AG09309 (cell line): ENCODE measurements at places on chromosomes 12 and 14.

DNA sequence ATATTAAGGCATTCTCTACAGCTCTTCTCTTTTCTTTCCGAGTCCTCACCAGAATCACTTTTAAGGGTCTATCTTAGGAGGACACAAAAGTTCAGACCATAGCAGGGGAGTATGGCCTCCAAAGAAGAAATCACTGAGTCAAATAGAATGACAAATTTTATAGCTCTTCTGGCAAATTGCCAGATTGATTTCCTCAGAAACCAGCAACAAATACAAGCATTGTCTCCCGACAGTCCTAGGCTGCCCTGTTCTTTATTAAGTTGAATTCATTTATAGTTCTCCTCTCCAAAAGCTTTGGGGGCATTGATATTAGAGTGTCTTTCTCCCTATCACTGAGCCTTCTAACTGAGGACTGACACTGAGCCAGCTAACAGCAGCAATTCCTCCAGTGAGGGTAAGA is 156.4 kb upstream of the FRMD6 start:
- DNase-seq = no peak

DNA sequence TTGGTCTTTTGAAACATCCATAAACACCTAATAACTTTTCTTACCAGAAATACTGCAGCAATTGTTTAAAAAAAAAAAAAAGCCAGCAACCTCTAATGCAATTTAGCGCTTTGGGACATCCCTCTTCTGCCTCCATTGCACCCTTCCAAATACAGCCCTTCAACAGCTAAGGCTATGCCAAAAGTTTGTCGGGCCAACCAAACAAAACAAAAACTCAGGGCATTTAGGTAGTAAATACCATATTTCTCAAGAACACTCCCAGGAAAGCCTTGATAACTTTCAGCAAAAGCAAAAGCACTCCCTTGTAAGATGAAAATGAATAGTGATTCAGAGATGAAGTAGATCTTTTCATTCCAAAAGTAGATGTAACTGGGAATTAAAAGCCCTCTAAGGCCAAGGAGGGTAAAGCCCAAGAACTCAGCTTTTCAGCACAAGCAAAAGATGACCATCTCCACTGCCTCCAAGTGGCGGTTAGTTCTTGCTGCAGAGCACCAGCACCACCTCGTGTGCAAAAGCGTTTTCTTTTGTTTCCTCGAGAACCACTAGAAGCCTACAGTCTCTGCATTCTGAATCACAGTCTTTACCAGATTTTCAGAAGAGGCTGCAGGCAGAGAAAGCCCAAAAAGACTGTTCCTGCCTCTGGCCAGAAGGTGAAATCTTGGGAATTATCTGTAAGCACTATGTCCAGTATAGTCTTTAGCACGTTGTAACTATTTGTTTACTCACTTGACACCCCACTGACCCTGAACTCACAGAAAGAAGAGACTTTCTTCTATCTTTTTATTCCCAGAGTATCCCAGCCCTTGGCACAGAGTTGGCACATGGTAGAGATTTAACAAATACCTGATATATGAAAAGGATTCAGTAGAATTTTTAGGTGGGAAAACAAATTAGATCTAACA is 53.1 kb downstream of the SIX6 start:
- peak; percentile 61 for DNase-seq

- no peak for DNase-seq
Observed at GRCh38 chr14:88554457-88555286, at the start of gene PTPN21. Gene PTPN21, minus strand, starts transcription at chr14:88555007. Its CDS starts 4,590 bp downstream, at chr14:88550417.

DNA sequence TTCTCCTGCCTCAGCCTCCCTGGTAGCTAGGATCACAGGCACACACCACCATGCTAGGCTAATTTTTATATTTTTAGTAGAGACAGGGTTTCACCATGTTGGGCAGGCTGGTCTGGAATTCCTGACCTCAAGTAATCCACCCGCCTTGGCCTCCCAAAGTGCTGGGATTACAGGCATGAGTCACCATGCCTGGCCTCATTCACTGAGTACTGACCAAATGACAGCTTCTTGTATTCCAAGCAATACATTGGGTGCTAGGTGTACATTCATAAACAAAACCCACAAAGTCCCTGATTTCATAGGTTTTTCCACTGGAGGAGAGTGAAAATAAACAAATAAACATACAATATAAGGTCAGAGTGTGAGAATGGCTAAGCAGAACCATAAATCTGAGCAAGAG is 136.3 kb downstream of the HELB start:
- DNase-seq = no peak

GRCh38 chr12:57754411-57755193 is at the start of gene MARCHF9:
Gene MARCHF9, plus strand, starts transcription at chr12:57755103. Its CDS starts 426 bp downstream, at chr12:57755529.
- DNase-seq = no peak

DNA sequence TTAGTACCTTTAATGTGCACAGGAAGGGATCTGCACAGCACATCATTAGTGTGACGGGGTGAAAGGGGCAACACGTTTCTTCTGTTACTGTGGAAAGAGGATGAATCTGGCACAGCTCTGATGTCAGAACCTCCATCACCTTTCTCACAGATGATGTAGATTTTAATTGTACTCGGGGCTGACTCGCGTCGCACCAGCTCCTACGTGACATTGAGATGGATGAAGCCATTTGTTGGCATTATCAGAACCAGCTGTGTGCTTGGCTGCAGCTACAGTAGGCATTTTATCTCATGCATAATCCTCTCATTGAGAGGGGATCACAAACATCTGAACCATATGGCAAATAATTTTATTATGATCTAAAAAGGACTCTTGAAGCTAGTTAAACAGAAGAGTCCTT is 173.6 kb downstream of the PDZRN4 start:
- DNase-seq = no peak
